Effector memory CD8-positive, alpha-beta T cell (primary cell): ENCODE measurements at places on chromosomes 6 and 20.
A peak's percentile ranks its signal among the peaks of the same experiment; 100 is the strongest.

- no peak for DNase-seq
These were observed 164.7 kb upstream of the PDE7B start for GRCh38 chr6:135686784-135687301.

GRCh38 chr6:90811596-90812226 lies 224.8 kb upstream of the MAP3K7 start:
- no peak for DNase-seq

- no peak for DNase-seq
These were observed 30.9 kb upstream of the AVP start for GRCh38 chr20:3115190-3116107.

GRCh38 chr6:116108836-116109235 lies 8.2 kb downstream of the NT5DC1 start:
- DNase-seq, result no peak

GRCh38 chr20:56453352-56453751 lies 15.1 kb upstream of the RTF2 start:
- DNase-seq, result no peak

- DNase-seq, result no peak
These were observed 10.3 kb upstream of the MTRF1L start for GRCh38 chr6:153012856-153013255.

DNA sequence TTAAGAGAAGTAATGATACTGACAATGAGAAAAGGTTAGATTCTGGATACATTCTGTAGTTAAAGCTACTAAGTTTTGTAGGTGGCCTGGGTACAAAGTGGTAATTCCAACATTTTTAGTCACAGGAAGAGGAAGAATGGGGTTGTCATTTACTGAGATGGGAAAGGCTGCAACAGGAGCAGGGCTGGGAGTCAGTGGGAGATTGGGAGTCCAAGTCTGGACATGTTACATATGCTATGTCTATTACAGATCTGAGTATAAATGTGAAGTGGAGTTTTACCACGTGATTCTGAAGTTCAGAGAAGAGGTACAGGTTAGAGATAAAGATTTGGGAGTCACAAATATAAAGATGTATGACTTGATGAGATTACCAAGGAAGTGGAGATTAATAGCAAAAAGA lies 116.2 kb downstream of the RWDD2A start:
- no peak for DNase-seq

DNA sequence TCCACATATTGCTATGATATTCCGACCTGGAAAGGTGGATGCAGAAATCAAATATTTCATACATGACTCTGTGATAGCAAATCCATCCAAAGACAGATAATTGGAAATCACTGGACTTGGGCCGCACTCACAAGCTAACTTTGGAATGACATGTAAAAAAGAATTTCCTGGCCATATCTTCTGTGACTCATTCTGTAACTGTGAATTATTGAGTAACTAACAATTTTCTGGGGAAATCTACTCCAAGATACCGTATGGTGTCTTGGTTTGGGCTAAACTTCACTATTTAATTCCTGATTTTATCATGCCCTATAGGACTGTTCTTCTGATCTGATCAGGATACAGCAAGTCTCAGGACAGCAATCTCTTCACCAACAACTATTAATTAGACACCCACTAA lies 92.7 kb upstream of the LY86 start:
- no peak for DNase-seq

DNA sequence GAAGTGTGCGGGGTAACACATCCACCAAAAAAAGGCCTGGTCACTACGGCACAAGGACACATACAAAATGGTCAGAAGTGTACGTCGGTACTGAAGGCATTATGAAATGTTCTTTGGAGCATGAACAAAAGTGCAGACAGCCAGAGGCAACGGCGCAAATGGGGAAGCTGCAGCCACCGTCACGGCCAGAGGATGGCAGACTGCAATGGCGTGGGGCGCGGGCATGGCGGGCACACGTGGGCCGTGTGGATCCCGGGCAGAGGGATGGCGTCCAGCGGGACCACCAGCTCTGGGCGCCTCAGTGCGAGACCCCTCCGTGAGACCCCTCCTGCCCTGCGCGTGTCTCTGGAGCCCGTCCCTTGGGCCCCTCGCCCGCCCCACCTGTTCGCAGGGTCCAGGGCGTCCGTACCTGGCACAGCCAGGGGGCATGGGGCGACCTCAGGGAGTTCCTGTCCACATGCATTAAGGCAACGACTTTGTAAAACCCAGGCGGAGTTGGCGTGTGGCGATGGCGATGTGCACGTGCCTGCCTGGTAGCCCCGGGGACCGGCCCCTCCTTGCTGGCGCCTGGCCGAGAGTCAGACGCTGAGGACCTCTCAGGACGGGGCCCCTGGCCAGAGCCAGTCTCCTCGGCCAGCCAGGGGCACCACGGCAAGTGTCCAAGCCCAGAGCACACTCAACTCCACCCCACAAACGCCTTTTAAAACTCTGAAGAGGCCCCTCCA lies 39.5 kb upstream of the CHRNA4 start:
- DNase-seq, result no peak

DNA sequence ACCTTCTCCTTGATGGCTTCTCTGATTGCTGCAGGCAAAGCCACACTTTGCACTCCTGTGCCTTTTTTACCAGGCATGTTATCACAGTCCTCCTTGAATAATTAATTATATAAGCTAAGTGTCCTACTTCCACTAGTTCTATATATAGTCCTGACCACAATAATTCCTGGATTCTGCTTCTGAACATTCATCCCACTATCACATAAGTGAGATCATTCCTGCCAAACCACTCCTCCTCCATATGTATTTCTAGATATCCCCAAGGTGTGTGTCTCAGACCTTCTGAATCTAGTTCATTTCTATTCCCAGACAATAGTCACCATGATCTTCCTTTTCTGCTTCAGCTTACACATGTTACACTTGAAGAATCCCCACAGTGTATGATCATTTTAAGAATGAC lies 1237.5 kb upstream of the MAP3K7 start:
- no peak for DNase-seq

- DNase-seq, result no peak
These were observed 328.3 kb downstream of the TAF4 start for GRCh38 chr20:61737346-61737745.

DNA sequence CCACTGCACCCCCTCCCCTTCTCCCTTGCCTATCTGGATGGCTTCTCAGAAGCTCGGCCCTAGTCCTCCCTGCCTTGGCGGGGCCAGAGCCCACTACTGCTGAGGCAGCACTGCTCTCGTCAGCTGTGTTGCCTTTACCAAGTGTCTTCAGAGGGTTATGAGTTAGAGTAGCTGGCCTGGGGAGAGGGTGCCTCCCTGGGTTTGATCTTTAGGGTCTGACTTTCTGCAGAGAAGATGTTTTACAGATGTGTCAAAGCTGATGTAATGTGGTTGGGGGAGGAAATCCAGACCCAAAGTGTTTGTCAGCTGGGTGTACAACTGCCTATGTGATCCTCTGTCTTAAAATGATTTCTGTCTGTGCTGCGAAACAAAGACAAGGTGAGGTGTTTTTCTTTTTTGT lies 30.4 kb upstream of the PI16 start:
- no peak for DNase-seq

- DNase-seq, result no peak
These were observed 231.6 kb downstream of the HTR1B start for GRCh38 chr6:77231438-77232305.

DNA sequence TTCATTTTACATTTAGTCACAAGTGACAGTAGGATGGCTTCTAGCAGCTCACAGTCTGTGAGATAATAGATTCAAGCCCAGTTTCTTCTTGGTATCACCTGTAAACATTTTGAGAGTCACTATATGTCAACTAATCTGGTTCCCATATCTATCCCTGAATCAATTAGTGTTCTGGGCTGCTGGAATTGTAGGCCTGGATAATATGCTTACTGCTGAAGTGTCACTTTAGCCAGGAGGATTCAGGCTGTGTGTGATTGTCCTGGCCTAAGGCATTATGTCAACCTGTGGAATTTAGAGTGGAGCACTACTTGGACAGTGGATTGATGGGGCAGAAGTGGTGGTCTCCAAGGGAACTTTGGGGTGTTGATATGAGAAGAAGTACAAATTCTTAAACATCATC lies 1071.8 kb upstream of the CITED2 start:
- DNase-seq, result no peak

DNA sequence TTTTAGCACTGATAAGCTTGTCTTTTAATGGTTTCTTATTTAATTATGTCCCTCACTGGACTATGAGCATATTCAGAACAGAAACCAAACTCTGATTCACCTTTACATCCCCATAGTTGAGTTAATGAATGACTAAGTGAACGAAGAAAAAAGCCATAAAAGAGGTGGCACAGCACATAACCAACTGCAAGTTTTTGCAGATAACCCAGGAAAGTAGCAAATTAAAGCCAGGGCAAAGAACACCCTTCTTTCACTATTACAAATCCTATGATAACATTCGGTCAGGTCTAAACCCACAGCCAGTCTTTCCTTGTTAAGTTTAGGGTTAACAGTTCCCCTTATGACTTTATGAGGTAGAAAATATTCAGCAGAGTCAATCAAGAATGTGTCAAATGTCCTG lies 102.7 kb downstream of the RIN2 start:
- no peak for DNase-seq

DNA sequence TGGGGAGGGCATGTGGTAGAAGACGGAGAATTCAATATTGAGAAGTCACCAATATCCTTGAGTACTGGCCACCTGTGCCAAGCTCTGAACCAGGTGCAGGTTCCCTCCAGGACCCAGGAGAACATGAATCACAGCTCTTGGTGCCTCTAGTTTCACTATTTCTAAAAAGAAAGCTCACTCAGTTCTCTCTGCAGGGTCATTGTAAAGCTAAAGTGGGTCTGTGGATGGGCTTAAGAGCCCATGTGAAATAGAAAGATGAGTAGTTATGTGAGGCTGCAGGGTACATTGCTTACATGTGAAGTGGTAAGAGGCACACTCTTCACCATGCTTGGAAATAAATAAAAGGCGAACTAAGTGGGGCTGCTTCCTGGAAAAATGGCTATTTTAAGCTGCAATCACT lies 43.6 kb downstream of the ZNF831 start:
- no peak for DNase-seq

GRCh38 chr20:62047666-62048345 lies 17.9 kb downstream of the TAF4 start:
- DNase-seq, result no peak

GRCh38 chr20:53439616-53440015 lies 154.0 kb downstream of the ZNF217 start:
- DNase-seq, result no peak

DNA sequence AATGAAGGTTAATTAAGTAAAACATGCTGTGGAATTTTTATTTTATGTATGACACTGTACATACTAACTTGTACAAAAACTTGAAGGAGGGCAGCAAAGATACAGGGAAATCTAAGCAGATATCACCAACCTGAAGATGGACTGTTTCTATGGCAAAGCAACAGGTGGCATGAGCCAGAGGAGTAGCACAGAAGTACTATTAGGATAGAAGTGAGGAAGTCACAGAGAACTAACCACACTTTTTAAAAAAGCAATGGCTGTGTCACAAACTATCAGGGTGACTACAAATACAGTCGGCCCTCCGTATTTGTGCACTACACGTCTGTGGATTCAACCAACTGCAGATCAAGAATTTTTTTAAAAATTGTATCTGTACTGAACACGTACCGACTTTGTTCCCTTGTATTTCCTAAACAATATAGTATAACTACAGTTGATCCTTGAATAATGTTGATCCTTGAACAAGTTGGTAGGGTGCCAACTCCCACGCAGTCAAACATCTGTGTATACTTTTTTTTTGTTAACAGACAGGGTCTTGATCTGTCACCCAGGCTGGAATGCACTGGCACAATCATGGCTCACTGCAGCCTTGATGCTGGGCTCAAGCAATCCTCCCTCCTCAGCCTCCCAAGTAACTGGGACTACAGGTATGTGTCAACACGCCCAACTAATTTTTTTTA lies 61.0 kb downstream of the NUDT3 start:
- DNase-seq, result no peak

- peak; percentile 39 for DNase-seq
These were observed 129.2 kb upstream of the PRND start for GRCh38 chr20:4592316-4593148.

DNA sequence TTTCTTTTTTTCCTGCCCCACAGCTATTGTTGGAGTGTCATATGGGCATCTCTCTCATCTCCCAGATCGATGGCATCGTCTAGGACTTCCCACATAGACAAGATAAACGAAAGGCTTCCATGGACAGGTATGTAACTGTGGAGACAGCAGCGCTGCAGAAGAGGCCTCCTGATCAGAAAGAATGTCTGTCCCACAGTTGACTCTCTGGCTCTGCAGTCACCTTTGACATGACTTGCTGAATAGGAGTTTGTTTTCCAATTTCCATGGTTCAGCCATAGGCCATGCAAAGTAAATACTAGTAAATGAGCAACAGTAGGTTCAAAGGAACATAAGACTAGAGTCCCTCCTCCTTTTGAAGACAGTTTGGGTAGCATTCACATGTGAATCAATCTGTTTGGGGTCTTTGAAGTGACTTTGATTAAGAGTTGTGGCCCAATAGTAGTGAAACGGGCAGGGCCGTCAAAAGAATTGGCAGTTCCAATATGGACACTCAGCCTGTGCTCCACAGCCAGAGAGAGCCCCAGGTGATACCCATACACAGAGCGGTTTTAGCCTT lies 134.7 kb upstream of the IFNGR1 start:
- no peak for DNase-seq

GRCh38 chr20:9141070-9141469 lies 72.2 kb downstream of the PLCB4 start:
- DNase-seq, result no peak

DNA sequence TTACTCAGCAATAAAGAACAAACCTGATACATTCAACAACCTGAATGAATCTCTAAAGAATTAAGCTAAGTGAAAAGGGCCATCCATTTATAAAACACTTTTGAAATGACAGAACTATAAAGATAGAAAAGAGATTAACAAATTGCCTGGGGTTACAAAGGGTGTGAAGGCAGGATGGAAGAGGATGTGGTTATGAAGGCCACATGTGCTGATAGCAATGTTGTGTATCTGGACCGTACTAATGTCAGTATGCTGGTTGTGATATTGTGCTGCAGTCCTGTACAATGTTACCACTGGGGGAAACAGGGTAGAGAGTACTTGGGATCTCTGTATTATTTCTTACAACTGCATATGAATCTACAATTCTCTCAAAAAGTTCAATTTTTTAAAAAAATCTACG lies 36.4 kb downstream of the ELOVL5 start:
- no peak for DNase-seq

DNA sequence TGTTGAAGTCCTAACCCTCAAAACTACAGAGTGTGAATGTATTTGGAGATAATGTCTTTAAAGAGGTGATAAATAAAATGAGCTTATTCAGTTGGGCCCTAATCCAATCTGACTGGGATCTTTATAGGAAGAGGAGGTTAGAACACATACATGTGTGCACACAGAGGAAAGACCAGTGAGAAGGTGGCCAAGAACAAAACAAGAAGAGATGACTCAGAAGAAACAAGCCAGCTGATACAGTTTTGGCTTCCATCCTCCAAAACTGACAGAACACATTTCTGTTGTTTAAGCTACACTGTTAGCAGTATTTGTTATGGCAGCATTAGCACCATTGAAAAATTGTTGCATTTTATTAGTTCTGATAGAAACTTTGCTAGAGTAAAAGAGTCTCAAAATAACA lies 609.3 kb upstream of the IMPG1 start:
- no peak for DNase-seq
